ENCODE measurements at places on chromosomes 5 and 9.

- peak; percentile 85 for DNase-seq
Measured at GRCh38 chr9:130426883-130427282, 17.9 kb upstream of the ASS1 start.

DNA sequence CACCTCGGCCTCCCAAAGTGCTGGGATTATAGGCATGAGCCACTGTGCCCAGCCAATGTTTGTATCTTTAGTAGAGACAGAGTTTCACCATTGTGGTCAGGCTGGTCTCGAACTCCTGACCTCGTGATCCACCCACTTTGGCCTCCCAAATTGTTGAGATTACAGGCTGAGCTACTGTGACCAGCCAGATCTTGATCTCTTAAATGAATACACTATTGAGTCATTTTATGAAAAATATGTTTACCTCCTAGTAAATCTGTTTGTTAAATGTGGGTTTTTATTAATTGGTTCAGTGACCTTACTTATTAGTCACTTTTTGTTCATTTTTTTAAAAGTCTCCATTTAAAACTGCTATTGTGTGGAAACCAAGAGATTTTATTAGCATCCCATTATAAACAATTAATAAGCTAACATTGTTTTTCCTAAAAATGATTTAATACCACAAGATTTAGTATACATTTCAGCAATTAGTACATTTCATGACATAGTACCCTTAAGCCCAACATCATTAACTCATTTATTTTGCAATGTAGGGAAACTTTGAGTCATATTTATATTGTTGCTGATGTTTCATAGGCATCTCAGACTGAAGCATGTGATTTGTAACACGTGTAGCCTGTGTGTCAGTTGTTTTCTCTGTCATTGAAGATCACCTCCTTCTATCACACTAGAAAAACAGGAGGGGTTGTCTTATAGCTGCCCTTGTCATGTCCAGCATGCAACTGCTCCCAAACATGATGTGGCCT is 261.2 kb downstream of the TAF11L14 start:
- no peak for DNase-seq

GRCh38 chr5:16916262-16916878 is 19.7 kb downstream of the MYO10 start:
- DNase-seq: peak; percentile 84

GRCh38 chr9:110330484-110331105 is 7.1 kb downstream of the TXNDC8 start:
- DNase-seq: peak; percentile 25

DNA sequence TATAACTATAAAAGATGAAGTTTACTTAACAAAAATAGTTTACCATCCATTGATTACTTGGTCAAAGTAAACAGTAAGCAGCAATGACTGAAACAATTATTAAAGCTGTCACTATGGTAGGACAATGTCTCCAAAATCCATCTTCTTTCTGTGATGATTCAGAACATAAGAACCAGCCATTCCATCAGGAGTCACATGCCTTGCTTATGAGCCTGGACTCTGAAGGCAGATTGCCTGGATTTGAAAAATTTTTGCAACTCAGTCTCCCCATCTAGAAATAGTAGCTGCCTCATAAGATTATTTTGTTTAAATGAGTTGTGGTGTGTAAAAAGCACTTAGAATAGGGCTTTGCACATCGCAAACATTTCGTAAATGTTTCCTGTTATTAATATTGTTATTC is 136.2 kb downstream of the LIFR start:
- DNase-seq: peak; percentile 51

DNA sequence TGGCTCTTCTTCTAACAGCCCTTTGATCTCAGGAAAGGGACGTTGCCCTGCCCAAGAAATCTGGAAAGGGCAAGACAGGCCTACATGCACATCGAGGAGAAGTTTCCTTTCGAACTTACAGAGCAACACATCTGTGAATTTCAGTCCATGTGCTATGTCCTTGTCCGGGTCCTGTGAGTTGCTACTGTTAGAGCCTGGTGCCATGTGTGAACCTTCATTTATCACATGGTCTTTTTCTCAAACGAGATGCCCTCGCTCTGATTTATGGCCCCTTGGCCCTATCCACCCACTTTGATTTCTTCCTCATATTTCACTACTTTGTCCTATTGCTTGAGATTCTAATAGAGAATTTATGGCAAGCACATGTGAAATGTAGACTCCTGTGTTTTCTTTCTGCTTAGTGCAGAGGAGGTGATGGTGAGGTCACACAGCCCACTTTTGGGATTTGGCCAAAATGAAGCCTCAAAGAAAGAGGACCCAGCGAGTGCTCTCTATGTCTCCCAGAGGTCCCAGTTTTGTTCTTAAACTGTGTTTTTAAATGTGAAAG is 153.1 kb downstream of the SNCAIP start:
- DNase-seq: no peak

DNA sequence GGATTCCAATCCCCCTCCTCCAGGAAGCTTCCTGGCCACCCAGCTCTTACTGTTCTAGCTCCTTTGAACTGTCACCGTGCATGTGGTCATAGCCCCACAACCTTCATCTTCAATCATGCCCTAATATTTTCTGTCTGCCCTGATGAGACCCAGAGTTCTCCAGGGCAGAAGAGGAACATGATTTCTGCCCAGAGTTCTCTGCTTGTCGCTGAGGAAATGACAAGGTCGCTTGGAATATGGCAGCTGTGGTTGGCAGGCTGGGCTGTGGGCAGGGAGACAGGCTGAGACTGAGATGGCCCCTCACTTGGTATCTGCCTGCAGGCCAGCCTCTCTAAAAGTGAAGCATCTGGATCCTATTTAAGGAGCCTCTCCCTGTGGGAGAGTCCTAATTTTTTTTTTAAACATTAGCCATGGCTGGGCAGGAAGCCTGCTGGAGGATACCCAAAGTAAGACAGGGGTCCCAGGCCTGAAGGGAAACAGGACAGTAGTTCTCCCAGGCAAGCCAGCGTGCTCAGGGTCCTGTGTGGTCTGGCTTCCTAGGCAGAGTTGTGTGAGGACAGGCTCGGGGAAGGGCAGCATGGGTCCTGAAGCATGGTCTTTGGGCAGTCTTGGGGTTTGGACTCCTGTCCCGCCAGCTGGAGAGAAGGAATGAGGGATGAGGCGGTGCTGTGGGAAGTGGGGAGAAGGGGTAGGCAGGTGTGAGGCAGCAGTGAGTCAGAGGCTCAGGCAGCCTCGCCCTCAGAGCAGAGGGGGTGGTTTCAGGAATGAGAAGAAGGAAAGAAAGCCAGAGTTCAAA is 242.1 kb downstream of the FSTL4 start:
- peak; percentile 24 for DNase-seq

- no peak for DNase-seq
Measured at GRCh38 chr9:91360551-91361290, 997 bp downstream of the AUH start.

DNA sequence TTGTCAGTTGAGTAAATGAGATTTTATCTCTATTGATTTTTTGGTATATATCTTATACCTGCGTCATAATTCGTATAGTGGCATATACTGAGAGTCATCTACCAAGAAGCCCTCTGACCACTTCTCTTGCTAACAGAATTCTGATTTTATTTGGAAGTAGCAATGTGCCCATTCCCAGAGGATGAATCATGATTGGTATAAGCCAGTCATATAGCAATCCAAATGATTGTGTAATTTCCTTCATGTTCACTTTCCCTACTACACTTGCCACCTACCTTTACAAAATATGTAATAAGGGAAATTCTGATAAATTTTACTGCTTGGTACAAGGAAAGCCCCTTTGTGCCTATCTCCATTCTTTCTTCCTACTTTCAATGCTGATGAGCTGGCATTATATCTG is 16.1 kb upstream of the ZNF462 start:
- DNase-seq: no peak

DNA sequence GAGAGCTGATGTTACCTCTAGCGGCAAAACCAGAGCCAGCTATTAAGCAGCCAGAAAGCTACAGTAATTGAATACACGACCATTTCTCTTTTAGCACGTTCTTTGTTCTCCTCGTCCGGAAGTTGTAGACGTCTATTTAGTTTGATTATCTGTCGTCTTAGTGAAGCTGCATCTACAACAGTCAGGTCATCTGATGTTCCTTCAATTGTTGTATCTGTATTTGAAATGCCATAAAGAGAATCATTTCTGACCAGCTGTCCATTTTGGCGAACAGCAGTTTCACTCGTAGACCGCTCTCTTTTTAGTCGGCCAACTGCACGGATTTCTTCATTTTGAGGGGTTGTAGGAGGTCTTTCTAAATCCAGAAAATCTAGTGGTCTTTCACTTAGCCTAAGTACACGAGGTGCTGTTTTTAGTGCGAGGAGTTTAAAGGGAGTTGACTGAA is 12.6 kb downstream of the PDE6A start:
- DNase-seq: no peak

DNA sequence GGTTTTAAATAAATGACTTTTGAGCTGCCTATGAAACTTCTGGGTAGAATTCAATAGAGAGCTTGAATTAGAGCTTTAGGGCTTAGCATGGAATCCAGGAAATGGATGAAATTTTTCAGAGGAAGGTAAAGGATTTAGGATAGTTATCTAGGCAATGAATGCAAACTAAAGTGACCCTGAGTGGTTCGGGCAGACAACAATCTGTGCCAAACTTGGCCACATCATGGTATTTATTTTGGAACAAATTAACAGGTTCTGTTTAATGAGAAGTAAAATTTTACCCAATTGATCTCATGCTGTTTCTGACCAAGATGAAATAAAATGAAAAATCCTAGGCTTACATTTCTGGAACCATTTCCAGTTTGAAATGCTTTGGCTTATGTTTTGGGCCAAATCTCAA is 934.4 kb downstream of the MAT2B start:
- no peak for DNase-seq

DNA sequence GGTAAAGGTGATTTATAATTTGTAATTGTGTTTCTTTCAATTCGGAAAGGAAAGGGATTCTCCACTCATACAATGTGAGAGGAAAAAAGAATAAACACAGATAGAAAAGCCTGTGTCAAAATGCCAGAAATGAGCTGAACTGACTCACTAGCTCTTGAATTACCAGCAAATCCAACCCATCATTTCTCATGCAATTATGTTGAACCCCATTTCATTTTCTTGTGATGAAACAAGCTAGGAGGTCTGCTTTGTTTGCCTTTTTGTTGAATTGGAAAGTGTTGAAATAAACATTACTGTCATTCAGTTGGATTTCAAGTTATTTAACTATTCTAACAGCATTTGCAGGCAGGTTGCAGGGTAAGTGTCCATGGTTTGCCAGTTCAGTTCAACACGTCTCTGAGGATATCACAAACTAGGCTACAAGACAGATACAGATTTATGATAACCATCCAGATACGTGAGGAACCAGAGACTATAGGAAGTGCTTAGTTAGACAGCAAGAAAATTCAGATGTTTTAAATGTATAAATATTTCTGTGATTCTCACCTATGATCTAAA is 547.2 kb downstream of the MAT2B start:
- DNase-seq: no peak

GRCh38 chr5:58072300-58072965 is 387.5 kb downstream of the PLK2 start:
- DNase-seq: no peak

- no peak for DNase-seq
Measured at GRCh38 chr5:104494083-104494482, 931.5 kb upstream of the NUDT12 start.

- no peak for DNase-seq
Measured at GRCh38 chr5:10102706-10103497, 146.8 kb downstream of the ATPSCKMT start.

DNA sequence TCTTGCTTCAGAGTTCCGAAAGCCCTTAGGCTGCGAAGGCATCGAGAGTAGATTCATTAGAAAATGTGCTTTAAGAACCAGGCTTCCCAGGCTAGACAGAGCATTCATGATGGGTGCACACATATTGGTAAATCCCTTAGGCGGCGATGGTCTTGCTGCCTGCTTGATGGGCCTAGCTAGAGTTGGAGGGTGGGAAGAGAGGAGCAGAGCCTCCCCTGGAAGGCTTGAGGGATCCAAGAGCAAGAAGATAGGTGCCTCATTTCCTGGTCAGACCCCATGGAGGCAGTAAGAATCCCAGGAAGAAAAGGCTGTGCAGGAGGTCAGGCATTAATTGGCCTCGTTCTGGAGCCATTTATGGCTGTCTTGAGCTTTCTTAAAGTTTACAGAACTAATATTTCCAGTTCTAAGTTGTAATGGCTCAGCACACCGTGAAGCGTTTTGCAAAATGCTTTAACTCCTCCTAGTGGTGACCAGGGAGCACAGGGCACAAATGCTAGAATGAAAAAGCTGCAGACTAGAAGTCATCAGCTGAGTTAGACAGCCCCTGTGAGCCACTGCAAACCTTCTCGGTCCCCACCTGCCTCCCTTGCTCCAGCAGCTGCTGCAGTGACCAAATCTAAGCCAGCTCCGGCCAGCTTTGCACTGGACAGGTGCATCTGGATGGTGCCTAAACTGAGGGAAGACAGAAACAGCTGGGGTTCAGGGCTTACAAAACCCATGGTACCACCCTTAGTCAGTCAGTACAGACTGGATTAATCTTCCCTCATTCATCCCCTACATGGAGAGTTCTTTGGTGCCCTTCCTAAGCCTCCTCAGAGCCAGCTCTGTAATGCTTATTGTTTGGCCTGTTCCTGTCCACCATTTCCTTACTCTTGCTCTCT is 14.7 kb downstream of the SLC45A2 start:
- peak; percentile 82 for DNase-seq

All from AG08395 (cell line).